Astrocyte (in vitro differentiated cells and primary cell): ENCODE measurements at places on chromosomes 1 and 21. TPM values are rescaled to one million over a fixed set of nuclear protein-coding genes. Genes with fewer than 3 reads are reported as not detected.

DNA sequence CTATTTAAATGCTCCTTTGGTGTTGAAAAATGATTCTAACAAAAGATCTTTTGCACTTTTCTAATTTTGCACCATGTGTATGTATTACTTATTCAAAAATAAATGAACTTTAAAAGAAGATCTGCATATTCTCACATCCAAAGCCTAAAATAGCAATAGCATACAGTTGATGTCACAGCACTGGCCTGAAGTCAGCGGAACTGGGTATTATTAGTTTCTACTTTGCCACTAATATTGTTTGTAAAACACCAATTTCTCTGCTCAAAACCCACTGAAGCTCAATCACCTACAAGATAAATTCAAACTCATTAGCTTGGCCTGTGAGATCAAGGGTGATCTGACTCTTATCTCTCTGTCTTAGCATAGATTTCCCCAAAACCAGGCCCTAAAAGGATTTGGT lies 34.5 kb upstream of the BCAR3 start:
- no peak for DNase-seq

DNA sequence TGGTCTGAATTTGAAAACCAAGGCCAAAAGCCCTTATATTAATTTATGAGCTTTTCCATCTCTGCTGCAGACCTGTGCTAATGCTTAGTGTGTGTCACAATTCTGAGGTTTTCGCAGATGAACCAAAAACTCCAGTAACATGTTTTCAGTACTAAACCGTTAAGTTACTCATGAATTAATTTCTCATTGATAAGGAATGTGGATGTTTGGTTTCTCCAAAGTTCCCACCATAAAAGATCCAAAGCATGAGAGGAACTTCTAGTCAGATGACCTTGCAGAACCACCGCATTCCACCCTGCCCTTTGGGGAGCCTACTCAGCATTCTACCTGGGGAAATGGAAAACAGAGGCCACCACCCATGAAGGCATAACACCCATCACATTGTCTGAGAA lies 7.5 kb upstream of the LEPR start:
- peak; percentile 76 for DNase-seq

- DNase-seq: no peak
Observed at GRCh38 chr1:180920702-180921101, 8.0 kb downstream of the KIAA1614 start.

- DNase-seq: no peak
Observed at GRCh38 chr21:34623516-34623915, 8.6 kb upstream of the RCAN1 start.

Gene CD34
- total RNA-seq: 0.29 and 0.45 TPM in 2 replicates

DNA sequence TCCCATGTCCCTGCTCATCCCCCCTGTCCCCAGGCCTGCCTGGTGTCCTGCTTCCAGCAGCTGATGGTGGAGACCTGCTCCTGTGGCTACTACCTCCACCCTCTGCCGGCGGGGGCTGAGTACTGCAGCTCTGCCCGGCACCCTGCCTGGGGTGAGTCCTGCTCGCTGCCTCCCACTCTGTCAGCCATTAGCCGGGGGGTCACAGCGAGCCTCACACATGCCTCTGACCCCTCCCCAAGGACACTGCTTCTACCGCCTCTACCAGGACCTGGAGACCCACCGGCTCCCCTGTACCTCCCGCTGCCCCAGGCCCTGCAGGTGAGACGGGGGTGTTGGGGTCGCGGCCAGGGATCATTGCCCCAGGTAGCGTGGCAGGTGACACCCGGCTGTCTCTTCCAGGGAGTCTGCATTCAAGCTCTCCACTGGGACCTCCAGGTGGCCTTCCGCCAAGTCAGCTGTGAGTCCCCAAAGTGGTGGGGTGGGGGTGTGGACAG lies 10.0 kb downstream of the SCNN1D start:
- DNase-seq: no peak

Gene FCRL1
- total RNA-seq: not detected in 2 replicates

GRCh38 chr1:25031966-25032667 lies 102.0 kb upstream of the RUNX3 start:
- peak; percentile 71 for DNase-seq

- DNase-seq: peak; percentile 37
Observed at GRCh38 chr1:116489231-116489697, 81.6 kb downstream of the CD58 start.

DNA sequence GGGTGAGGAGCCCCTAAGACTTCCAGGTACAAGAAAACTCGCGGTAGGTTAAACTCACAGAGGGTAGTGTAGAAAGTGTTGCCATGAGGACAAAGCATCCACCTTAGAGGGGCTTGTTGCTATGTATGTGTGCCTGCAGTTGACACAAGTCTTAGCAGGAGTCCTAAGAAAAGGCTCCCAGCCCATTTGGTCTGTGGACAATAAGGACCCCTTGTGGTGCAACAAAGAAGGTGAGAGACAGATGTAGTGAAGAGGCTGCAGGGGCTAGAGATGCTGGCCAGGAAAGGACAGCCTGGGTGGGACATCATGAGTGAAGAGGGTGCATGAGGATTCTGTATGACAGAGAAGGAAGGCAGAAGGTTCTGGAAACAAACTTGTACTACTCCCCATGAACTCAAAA lies 36.3 kb upstream of the IL10 start:
- peak; percentile 24 for DNase-seq

- no peak for DNase-seq
Observed at GRCh38 chr1:178577882-178578281, 65.0 kb downstream of the TEX35 start.

DNA sequence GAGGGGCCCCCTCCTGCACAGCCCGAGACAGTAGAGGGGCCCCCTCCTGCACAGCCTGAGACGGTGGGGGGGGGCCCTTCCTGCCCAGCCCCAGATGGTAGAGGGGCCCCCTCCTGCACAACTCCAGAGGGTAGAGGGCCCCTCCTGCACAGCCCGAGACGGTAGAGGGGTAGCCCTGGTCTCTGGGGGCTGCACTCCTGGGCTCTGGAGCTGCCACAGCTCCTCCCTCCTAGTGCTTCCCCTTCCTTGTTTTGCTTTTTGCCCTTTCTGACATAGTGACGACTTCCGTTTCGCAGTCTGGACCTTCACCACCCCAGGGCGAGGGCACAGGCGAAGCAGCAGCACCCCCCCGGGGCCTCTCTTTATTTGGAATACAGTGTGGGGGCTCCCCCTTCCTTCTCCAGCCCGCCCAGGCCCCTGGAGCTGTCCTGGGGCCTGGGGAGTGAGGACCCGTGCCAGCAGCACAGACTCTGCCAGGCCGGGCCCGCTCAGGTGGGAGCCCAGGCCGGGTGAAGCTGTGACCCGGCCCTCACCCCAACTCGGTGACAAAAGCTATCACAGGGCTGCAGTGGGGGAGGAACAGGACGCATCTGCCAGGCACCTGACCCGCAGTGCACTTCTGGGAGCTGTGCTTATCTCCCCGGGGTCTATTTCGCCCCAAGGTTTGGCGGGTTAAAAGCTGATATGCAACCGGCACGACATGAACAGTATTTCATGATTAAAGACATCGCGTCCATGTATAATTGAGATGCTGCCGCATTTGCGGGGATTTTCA lies 1.1 kb upstream of the PRXL2B start:
- peak; percentile 18 for DNase-seq
